IPS DF 6.9 (cell line): ENCODE measurements at places on chromosomes 11 and 22.
A peak's percentile ranks its signal among the peaks of the same experiment; 100 is the strongest.

- DNase-seq: no peak
Measured at GRCh38 chr11:134655189-134655989, 243.3 kb upstream of the B3GAT1 start.

DNA sequence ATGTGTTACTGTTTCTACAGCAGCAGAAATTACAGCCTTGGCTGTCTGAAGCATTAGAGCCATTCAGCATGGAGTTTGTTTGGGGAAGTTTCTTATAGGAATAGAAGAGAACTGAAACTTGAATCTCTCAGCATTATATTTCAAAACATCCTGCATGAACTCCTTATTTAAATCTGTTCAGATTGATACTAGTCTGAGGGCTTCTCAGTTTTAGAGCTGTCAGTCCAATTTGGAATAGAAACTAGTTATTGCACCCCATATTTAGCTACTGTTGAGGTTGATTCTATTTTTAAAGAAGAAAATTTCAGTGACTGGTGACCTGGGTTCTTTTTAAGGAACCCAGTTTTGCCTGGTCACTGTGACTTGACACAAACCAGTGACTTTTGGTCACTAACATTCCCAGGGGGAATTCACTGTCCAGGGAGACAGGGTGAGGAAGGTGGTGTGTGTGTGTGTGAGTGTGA lies 126.0 kb upstream of the TTC12 start:
- no peak for DNase-seq

DNA sequence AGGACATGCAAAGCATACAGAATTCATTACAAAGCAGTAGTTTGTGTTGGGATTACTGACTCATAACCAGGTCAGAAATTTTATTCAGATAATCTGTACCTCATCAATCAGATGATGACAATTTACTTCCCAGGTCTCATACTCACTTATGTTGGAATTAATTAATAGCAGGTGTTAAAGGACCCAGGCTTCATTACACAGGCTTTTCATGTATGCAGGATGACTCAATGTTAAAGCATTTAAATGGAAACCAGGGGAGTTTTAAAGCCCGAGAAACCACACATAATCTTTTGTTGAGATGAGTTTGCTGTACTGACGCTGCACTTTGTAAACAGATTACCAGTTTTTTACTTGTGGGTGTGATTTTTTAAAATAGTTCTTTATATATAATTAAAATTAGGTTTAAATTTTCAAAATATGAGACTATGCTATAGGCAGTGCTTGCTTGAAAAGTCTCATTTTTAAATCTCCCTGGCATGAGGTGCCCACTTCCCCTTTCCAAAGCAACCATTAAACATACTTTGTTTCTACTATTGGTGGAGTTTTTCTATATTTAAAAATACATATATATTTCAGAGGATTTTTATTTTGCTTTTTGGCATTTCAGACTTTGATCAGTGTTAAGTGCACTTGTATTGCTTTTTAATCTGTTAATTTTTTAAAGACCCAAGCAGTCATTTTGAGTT lies 41.0 kb downstream of the CEP57 start:
- DNase-seq: no peak

DNA sequence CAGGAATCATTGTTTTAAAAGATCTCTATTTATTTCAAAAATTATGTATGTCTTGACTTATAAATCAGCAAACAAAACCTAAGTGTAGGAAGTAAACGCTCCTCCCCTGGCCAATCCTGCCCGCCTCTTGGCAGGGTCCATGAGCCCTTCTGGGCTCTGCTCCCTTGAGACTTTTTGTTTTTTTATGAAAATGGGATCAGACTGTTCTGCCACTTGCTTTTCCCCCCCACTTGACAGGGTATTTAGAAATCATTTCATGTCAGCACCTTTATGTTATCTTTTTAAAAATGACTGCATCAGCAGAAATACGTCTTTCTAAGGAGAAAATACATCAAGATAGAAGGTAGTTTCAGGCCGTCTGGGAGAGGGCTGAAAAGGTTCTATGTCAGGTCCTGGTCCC lies 35.6 kb downstream of the FBLN1 start:
- no peak for DNase-seq

GRCh38 chr22:48670731-48671130 lies 1156.9 kb downstream of the BRD1 start:
- no peak for DNase-seq

- no peak for DNase-seq
Measured at GRCh38 chr11:45411228-45411946, 125.2 kb upstream of the SYT13 start.

- DNase-seq: no peak
Measured at GRCh38 chr11:120869097-120869496, 154.8 kb upstream of the TBCEL start.

GRCh38 chr11:27339941-27340340 lies 23.1 kb downstream of the CCDC34 start:
- DNase-seq: no peak

GRCh38 chr11:46607516-46607915 lies 9.5 kb downstream of the HARBI1 start:
- DNase-seq: no peak

GRCh38 chr22:35587447-35587870 lies 29.7 kb downstream of the MB start:
- DNase-seq: no peak

DNA sequence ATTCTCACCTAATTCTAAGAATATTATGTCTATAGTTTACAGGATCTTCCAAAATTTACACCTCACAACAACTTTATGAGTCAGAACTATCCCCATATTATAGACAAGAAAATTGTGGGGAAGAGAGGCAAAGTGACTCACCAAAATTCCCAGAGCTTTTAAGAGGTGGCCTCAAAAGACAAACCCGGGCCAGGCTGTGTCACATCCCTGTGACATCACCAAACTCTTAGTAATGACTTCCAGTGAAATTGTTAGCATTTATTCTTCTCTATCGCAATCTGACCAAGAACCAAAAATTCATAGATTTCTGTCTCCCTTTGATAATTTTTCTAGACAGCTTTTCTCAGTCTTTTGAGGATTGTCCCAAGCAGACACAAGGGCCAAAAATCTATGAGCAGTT lies 134.3 kb downstream of the SNX19 start:
- no peak for DNase-seq

GRCh38 chr11:34564406-34564805 lies 50.8 kb upstream of the ELF5 start:
- peak; percentile 13 for DNase-seq

GRCh38 chr11:16844268-16844771 lies 105.9 kb downstream of the C11orf58 start:
- DNase-seq: no peak

- DNase-seq: no peak
Measured at GRCh38 chr11:25993016-25993415, 338.9 kb upstream of the ANO3 start.

DNA sequence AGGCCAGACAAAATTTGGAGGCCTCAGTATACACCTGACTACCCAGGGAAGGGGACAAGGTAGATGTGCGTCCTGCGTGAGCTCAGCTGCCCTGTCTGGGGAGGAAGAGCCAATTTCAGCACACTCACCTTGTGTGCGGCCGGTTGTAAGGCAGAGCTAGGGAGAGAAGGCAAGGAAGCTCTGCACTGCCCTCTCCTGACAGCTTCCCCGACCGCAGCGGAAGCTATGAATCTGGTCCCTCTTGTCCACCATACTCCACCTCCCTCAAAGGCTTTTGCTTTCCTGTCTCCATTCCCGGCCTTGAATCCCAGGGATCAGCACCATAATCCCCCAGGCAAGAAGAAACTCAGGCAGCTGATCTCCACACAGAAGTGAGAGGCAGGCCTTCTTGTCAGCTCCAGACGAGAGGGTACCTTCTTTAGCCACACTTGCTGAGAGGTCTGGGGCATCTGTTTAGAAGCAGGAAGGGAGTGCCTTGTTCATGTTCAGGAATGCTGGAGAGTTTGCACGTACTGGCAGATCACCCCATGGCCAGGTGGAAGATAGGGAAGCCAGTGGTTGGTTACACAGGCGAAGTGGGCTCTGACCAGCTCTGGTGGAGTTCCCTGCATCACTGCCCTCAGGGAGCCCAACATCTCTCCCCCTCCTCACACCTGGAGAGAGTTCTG lies 62.5 kb downstream of the FEZ1 start:
- DNase-seq: peak; percentile 75

GRCh38 chr11:117989351-117990102 lies 3.3 kb downstream of the IL10RA start:
- no peak for DNase-seq

DNA sequence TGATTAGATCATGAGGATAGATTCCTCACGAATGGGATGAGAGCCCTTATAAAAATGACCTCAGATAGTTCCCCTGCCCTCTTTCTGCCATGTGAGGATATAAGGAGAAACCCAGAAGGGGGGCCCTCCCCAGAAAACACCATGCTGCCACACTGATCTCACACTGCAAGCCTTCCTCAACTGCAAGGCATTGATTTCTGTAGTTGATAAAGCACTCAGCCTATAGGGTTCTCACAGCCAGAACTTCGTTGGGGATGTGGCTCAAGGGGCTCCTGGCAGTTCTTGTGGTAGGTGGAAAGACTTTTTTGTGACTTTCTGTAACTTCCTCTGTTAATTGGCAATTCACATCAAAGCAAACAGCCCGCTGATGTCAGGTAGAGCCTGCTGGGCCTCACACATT lies 108.9 kb downstream of the CD44 start:
- no peak for DNase-seq

DNA sequence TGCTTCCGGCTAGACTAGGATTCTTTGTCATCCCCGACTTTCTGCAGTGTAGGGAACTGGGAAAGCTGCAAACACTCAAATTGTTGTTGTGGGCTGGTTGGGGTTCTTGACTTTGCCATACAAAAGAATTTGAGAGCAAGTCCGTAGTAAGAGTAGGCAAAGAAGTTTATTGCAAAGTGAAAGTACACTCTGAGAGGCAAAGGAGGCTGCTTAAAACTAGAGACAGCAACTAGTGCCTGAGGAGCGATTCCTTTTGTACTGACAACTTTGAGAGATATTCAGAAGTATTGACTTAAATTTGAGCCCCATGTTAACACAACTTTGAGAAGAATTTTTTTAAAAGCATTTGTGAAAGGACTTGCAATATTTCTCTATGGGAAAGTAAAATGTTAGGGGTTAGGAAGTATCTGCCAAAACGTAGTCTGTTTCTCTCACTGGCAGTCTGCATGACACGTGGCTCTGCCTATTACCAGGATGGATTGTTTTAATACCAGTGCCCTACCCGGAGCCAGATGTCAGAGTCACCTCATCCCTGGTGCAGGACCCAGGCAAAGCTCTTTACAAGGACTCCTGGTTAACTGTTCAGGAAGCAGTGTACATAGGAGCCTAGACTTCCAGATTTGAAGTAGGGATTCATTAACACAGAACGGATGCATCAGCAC lies 85.0 kb upstream of the CLPB start:
- DNase-seq: no peak

DNA sequence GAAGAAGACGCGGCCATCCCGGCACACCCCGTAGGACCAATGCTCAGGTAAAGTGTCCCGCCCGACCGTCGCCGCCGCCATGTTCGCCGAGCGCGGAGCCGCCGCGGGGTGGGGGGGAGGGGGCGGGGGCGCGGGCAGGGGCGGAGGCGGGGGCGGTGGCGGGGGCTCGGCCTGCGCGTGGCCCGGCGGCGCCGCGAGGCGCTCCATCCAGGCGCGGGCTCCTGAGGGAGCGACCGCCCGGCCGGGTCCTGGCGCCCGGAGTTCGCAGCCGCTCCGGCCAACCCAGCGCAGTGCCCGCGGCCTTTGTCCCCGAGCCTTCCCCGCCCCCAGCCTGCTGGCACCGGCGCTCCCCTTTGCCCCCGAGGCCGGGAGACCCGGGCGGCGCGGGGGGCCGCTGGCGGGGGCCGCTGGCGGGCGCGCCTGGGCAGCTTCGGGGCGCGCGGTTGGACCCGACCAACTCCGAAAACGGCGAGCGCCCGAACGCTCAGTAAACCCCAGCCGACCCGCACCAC lies at the start of gene PLEKHA7:
Gene PLEKHA7 (minus strand): TSS at position 94 of the 512 bp plus-strand sequence. CDS start 13 bp downstream, at position 81.
- no peak for DNase-seq

- DNase-seq: no peak
Measured at GRCh38 chr22:44777364-44777755, 25.0 kb downstream of the ARHGAP8 start.

GRCh38 chr11:6531267-6531752 lies 34.2 kb downstream of the DNHD1 start:
- no peak for DNase-seq

DNA sequence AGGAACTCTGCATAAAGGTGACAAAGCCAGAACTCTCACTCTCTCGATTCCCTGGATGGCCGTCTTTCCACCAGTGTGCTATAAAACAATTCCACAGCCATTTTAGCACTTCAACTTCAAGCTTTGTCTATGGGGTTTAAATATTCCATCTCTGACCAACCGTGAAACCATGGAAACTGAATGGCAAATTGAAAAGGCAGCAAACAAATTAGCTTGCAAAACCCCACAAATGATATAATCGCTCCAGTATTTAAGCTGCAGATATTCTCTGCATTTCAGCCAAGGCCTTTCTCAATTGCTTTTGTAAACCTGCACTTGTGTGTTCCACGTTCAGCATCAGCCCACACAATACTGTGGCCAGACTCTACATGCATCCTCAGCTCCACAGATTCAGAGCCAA lies 131.7 kb upstream of the ISX start:
- DNase-seq: no peak

DNA sequence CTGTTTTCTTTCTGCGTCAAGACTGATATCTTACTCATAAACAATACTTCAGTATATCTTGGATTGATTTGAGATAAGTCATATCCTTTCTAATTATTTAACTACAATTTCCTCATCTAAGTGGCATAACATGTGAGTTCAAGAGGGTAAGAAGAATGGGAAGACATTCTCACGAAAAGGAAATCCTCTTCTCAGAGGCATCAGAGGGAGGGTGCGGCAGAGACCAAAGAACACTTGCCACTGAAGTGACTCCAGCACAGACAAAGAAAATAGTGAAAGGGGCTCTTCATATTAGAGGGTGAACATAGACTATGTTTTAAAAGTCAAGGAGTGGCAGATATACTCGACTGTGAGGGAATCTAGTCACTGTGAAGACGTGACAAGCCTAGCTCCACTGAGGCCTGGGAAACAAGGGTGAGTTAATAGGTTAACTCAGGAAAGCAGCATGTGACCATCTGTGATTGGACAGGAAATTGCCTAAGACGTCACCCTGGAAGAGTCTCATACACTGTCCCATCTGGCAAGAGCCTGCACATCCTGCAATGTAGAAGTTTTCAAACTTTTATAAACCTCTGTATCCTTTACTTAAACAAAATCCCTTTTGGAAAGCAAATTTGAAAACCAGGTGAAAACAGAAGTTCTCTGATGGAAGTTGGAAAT lies 1.9 kb upstream of the MMP1 start:
- DNase-seq: no peak

GRCh38 chr11:99952816-99953215 lies 734.3 kb upstream of the ARHGAP42 start:
- DNase-seq: no peak

- DNase-seq: no peak
Measured at GRCh38 chr11:116688202-116688540, 84.6 kb downstream of the BUD13 start.
